ENCODE measurements at places on chromosomes 6 and 20.
A peak's percentile ranks its signal among the peaks of the same experiment; 100 is the strongest.

GRCh38 chr20:50540620-50541605 is 30.7 kb downstream of the PTPN1 start:
- DNase-seq: peak; percentile 79

DNA sequence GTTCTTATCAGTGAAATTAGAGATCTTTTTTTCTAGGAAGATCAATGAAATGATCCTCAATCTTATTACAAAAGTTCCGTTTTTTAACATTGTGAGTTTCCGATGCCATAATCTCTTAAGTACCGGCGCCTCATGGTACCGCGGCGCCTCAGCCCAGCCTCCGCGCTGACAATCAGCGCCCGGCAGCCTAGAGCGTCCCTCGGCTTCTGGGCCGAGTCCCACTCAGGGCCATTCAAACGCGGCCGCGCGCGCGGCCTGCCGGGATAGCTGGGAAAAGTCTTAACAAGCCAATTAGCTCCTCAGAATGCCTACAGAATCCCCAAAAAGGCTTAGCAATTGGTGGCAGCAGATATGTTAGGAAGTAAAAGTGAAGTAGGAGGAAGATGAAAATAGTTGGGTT is 204.8 kb downstream of the ADGB start:
- DNase-seq: no peak

GRCh38 chr20:52748990-52749389 is 223.2 kb upstream of the TSHZ2 start:
- DNase-seq: no peak

- no peak for DNase-seq
These were observed 375.1 kb downstream of the HACE1 start for GRCh38 chr6:104484626-104485025.

- DNase-seq: no peak
These were observed 23.1 kb upstream of the DCBLD1 start for GRCh38 chr6:117459204-117459944.

DNA sequence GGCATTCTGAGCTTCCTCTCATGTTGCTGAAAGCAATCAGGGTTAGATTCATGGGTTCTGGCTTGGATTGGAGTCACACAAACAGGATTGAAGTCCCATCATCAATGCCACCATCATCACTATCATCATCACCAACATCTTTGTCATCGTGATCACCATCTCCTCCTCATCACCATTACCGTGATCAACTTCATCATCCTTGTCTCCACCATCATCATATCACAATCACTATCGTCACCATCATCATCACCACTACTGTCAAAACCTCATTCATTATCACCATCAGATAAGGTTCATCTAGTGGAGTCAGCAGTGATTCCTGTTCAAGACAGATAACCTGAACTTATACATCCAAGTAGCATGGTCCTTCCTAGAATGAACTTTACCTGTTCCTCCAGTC is 193.8 kb upstream of the RIN2 start:
- no peak for DNase-seq

GRCh38 chr20:61924211-61924857 is 141.3 kb downstream of the TAF4 start:
- no peak for DNase-seq

- DNase-seq: no peak
These were observed 3.7 kb upstream of the IP6K3 start for GRCh38 chr6:33750244-33750991.

- no peak for DNase-seq
These were observed 85.2 kb upstream of the ELOVL5 start for GRCh38 chr6:53433951-53434285.

DNA sequence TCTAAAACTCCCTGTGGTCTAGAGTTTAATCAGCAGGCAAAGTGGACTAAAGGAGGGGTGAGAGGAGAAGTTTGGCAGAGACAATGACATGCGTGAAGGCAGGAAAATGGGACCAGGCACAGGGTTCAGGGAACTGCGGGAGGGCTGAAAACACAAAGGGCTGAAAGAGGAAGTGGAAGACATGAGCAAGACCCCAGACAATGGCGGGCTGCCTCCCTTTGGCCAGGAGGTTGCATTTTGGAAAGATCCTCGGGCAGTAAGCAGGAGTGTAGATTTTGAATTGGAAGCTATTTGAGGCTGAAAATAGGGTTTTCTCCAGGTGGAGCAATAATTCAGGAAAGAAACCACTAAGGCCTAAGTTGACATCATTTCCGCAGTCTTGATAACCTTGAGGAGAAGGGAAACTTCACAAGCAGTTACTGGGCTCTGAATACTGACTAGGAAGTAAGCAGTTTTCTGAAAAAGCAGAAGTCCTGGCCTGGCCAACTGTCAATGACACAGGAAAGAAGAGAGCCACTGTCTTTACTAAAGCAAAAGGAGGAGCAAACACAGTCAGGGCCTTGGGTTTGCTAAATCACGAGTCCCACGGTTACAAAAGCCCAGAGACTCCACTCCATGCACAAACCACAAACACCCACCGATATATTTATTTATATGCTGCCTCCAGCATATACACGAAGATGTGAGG is 3.4 kb downstream of the LY86 start:
- no peak for DNase-seq

DNA sequence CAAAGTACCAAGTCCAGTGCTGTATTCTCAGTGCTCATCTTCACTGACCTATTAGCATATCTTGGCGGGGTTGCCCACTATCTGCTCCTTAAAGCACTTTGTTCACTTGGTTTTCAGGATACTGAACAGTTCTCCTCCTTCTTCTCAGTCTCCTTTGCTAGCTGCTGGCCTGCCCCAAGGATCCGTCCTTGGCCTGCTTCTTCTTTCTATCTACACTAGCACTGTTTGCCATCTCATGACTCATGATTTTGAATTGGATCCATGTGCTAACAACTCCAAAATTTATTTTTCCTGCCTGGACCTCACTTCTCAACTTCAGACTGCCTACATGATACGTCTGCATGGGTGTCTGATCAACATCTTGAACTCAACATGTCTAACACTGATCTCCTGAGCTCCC is 15.5 kb downstream of the TPD52L1 start:
- DNase-seq: no peak

DNA sequence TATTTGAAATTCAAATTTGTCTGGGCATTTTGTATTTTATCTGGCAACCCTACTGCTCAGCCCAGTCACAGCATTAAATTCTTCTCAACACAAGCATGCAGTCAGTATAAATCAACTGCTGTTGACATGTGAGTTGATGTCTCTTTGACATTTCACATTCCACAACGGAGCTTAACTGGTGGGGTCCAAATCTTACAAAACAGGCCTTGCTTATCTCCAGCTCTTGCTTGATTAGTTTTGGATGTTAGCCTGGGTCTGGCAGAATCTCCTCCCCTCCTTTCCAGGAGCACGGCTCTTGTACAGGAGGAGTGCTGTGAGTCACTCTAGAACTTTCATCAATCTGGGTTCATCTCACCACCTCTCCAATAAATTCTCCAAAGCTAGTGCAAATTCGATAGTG is 80.8 kb upstream of the PHACTR1 start:
- no peak for DNase-seq

DNA sequence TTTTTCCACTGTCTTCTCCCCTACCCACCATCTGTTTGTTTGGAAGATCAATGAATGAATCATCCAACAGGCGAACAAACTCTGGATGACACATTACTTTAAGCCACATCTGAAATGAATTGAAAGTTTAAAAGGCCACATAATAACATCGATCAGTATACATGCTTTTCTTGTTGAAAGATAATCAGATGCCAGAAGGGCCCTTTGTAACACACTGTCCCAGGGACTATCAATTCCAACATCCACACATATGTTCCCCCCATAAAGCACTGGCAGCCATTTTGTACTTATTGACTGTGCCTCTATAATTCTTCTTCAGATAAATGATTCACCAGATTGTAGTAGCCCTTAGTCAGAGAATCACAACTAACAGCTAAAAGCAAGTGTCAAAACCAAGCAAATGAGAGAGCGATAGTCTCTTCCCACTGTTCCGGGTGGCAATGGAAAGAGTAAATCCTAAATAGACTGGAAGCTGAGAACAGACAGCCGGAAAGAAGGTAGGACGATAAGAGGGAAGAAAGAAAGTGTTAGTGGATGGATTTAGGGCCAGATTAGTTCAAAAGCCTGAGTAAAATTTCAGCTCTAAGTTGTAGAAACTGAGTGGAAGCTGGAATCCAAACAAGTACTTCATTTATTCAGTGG is 184.9 kb upstream of the TENT5A start:
- DNase-seq: no peak

DNA sequence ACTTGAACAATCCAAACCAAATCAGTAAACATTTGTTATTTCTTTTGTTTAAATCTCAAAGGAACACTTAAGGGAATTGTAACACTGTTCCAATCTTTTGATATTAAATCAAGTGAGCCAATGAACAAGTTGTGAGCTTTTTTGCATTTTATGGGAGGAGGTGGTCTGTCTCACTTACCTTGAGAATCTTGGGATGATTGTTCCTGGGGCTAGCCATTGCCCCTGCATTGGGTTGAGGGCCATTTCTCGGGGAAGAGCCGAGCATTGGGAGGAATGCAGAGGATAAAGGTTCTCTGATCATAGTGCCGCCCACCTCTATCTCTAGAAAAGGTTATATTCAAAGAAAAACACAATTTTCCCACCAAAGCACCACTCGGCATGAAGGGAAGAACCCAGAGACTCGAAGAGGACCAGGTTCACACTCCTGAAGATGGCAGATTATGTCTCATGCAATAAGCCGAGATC is 13.8 kb upstream of the TFB1M start:
- DNase-seq: no peak
